PC-9 (cell line): ENCODE measurements at places on chromosomes 13 and 19.
A peak's percentile ranks its signal among the peaks of the same experiment; 100 is the strongest.

DNA sequence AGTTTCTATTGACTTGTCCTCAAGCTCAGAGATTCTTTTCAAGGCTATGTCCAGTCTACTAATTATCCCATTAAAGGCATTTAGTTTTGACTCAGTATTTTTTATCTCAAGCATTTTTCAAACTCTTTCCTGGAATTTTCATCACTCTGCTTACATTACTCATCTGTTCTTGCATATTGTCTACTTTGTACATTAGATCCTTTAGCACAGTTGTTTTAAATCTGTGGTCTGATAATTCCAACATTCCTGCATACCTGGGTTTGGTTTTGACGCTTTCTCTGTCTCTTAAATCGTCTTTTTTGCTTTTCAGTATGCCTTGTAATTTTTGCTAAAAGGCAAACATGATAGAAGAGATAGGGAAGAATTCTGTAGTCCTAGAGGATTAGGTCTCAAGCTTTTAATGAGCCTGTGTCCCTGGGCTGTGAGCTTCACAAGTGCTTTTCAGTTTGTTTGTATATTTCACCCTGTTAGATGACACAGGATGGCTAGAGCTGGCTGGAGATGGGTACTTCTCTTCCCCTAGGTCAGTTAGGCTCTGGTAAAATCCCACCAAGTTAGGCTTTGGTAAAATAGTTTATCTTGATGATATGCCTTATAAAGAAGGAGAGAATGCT is 46.1 kb upstream of the GPC6 start:
- no peak for DNase-seq

DNA sequence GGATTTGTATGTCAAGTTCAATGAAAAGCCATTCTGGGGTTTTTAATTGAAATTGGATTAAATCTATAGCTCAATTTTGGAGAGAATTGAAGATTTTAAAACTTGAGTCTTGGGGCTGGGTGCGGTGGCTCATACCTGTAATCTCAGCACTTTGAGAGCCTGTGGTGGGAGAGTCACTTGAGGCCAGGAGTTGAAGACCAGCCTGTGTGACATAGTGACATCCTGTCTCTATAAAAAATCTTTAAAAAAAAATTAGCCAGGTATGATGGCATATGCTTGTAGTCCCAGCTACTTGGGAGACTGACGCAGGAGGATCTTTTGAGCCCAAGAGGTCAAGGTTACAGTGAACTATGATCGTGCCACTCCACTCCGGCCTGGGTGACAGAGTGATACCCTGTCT is 41.2 kb downstream of the VAV1 start:
- no peak for DNase-seq

DNA sequence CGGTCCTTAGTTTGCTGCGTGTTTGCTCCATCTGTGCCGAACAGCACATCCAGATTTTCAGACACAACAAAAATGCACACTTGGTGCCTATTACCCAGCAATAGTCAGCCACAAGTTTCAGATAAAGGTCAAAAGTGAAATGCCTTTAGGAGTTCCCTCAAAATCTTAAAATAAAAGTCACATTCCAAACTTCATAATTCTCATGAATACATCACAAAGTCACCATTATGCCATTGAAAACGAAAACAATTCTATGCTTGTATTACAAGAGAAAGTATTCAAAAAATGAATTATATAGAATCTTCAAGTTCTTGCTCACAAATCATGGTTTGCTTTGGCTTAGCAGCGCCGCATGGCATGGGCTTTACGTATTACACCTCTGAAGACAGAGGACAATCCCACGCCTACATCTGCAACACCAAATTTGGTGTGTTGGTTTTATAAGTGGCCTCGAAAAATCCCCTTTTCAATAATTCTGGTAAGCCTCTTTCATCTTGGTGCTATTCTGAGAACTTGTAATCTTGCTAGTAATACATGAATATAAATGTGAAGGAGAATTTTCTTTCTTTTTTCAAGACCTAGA is 26.6 kb downstream of the COL4A1 start:
- no peak for DNase-seq

DNA sequence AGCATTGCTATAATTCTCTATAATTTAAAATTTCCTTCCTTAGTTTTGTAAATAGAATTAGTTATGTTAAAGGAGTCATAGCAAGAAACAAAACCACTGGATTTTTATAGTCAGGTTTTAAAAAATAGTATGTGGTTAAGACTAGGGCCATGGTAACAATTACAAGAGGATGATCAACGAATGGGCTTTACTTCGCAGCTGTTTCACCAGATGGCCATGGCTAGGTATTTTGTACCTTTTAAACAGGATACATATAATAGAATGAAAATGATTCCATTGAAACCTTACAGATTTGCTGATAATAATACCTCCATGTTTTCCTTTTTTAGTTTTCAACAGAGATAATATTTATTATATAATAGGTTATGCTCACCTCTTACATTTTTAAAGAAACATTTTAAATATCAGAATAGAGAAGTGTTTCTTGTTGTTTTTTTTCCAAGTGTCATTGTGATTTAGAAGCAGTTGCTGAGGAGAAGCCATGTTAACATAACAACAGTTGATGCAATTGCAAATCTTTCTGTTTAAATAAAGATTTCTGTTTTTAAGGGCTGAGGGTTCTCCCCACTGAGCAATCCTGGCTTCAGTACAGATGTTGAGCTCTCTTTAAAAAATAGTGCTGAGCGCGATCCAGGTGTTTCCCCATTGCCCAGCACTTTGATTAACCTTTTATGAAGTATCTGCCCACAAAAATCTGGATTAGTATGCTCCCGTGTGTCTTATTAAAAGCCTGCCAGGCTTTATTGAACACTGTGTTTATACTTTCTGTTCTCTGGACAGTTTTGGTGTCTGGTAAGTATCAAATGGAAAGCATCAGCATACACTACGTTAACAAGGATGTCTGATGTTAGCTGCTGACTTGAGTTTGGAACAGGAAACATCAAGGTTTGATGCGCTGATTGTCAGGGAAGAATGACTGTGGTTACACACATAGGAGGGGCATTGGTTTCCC is 205.3 kb downstream of the HS6ST3 start:
- no peak for DNase-seq

DNA sequence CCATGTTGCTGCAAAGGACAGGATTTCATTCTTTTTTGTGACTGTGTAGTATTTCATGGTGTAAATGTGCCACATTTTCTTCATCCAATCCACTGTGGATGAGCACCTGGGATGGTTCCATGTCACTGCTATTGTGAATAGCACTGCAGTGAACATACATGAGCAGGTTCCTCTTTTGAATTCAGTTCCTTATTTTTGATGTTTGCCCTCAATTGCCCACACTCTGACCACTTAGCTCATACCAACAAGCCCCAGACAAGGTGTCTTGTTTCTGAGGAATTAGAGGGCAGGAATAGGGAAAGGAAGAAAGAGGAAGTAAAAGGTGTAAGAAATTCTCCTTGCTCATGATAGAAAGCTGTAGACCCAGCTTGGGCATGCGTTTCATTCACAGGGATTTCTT is 244.2 kb upstream of the ZNF507 start:
- DNase-seq, result no peak

DNA sequence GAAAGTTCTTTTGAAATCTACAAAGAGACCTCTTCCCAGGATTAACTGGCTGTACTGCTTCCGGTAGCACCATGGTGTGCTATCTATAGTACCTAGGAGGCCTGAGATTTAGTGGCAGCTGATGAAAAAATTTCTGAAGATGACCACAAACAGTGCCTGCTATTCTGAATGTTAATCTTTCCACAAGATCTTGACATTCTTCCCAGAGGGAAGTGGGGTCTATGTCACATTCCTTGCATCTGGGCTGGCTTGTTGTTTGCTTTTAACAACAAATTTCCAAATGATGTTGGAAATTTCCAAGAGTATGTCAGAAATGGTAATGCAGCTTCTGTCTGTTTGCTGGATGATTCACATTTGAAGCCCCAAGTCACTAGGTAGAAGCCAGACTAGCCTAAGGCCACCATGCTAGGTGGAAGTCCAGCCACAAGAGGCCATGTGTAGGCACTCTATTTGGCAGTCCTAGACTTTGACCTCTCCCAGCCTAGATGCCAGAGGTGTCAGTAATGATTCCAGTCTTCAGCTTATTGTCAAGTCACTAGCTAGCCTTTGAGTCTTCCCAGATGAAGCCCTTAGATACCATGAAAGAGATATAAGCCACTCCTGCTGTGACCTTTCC is 22.1 kb downstream of the SPART start:
- no peak for DNase-seq

- DNase-seq, result peak; percentile 50
Measured at GRCh38 chr19:33758541-33759013, 38.1 kb upstream of the KCTD15 start.
